ENCODE measurements at places on chromosomes 16 and 17. TPM values are rescaled to one million over a fixed set of nuclear protein-coding genes. Genes with fewer than 3 reads are reported as not detected.

The ZNF597 gene
- total RNA-seq: 0.90 TPM

The SHBG gene
- 0.29 TPM for total RNA-seq

The C17orf67 gene
- 1.5 TPM for total RNA-seq

The EFCAB5 gene
- 0.21 TPM for total RNA-seq

The FOXN1 gene
- not detected for total RNA-seq
